Activated effector memory CD4-positive, alpha-beta T cell treated with anti-CD3 and anti-CD28 coated beads, Interleukin-2, amount 50 U/mL, for 16 hours (primary cell): ENCODE measurements at places on chromosomes 16 and 17.

DNA sequence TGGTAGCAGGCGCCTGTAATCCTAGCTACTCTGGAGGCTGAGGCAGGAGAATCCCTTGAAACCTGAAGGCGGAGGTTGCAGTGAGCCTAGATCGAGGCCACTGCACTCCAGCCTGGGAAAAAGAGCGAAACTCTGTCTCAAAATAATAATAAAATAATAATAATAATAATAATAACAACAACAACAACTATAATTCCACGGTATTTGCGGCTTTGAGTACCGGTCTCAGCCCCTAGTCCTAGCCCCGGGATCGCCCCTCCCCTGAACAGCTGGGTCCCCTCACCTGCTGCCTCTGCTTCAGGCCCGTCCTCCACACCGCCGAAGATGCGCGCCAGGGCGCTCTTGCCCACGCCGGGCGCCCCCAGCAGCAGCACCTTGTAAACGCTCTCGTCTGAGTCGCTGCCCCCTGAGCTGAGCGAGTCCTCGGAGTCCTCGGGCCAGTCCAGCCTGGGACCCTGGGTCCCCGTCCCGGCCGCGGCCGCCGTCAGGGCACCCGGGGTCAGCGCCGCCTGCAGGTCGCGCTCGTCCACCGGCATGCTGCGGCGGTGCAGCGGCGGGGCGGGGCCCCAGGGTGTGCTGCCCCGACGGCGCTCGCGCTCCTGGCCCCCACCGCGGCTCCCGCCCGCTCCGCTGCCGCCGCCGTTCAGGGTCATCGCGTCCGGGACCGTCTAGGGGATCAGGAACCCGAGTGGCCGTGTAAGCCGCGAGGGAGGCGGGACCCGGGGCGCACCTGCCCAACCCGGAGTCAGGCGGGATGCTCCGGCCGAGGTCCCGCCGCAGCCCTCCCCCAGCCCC lies 611 bp downstream of the RRAD start:
- peak; percentile 78 for DNase-seq

GRCh38 chr17:19343671-19344151 lies 18.8 kb downstream of the B9D1 start:
- DNase-seq = peak; percentile 53

- no peak for DNase-seq
These were observed 84.1 kb downstream of the IRF8 start for GRCh38 chr16:85983064-85983463.

DNA sequence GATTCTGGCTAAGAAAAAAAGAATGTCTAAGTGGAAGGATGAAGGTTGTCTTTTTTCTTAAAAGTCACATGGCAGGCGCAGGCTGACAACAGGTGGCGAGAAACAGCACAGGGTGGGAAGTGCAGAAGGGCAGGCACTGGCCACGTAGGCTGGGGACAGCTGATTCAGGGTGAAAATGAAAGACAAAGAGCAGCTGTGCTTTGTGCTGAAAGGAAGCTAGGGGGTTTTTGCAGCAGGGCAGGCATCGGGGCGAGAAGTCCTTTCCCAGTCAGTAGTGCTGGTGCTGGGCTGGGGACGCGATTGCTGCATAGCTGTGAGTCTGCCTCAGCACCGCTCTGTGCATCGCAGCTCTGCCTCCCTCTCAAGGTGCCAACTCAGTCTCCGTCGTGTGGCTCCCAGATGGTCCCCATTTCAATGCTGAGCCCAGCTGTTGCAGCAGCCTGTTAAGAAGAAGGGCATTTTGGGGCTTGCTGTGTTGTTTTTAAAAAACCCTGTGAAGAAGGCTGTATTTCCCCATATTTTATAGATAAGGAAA lies 183.1 kb upstream of the CCL2 start:
- DNase-seq = no peak

DNA sequence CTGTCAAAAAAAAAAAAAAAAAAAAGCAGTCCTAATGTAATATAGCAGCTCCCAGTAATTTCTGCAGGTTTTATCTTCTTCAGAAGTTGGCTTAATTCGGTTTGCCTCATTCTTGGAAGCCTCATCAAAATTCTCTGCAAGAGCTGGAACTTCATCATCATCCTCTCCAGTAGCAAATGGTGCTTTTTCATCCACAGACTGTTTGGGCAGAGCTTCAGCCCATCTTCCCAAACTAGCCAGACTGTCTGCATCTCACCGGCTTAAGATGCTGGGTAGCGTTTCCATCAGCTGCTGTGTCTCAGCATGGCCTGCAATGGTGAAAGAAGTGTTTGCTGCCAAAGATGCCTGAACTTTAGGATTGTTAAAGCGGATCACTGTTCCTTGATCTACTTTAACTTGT lies 112.6 kb downstream of the AIPL1 start:
- no peak for DNase-seq

DNA sequence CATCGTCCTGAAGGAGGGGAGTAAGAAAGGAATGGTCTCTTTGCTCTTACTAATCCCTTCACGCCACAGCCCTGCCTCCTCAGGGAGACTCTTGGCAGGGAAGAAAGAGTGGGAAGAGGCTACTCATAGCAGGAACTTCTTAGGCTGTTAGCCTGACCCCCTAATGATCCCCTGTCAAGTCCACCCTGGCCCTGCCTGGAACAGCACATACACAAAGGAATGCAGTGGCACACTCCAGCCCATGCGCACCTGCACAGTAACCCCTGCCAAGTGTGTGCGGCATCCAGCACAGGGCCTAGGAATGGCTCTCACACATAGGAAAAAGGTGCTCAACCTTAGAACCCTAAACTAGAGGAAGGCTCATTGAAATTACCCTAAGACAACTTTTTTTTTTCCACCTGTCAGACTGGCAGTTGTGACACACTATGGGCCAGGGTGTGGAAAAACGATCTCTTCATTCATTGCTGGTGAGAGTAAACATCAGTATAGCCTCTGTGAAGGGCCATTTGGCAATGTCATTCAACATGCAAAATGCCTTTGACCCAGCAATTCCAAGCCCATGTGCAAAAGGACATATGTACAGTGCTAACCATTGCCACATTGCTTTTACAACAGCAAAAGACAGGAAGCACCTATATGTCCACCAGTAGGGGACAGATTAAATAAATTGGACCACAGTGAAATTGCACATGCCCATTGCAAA lies 50.1 kb downstream of the PIMREG start:
- no peak for DNase-seq

DNA sequence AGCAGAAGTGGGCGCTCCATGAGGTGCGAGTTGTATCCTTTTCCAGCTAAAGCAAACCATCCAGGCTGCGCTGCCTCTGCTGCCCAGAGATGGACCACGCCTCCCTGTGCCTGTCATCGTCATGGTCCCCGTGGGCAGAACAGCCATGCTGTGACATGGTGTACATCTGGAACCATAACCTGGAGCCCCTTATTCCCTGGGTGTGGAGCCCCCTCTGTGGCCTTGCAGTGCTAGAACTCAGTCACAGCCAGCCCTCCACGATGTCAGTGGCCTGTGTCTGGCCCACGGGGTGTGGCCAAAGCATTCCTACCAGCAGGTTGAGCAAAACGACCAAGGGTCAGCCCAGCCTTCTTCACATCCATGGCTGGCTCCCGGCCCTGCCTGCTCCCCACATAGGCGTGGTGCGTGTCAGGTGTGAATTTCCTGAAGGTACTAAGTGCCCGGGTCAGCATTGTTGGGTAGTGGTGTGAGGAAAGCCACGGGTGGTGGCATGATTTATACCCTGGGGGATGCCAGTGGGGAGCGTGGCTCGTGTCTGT lies 22.7 kb upstream of the JPT2 start:
- DNase-seq = no peak
